Hindlimb muscle (tissue), 1 donor: ENCODE measurements at places on chromosomes 7 and 10. TPM values are rescaled to one million over a fixed set of nuclear protein-coding genes. Genes with fewer than 3 reads are reported as not detected.

DNA sequence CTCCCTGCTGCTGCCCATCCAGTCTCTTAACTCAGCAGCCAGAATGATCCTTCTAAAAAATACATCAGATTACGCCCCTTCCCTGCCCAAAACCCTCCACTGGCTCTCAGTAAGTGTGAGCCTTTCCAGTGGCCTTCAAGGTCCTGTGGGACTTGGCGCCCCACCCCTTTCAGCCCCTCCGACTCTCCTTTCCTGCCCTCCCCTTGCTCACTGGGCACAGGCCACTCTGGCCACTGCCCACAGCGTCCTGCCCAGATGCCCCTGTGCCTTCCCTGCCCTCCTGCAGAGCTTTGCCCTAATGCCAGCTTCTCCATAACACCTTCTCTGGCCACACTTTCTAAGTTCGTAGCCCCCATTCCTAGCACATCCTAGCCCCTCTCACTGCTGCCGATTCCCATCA, 13.8 kb downstream of the GSDME start:
- no peak for DNase-seq

GRCh38 chr7:115707258-115708012, 323.1 kb downstream of the TFEC start:
- no peak for DNase-seq

GRCh38 chr7:77482015-77482414, 55.1 kb upstream of the PTPN12 start:
- DNase-seq, result no peak

DNA sequence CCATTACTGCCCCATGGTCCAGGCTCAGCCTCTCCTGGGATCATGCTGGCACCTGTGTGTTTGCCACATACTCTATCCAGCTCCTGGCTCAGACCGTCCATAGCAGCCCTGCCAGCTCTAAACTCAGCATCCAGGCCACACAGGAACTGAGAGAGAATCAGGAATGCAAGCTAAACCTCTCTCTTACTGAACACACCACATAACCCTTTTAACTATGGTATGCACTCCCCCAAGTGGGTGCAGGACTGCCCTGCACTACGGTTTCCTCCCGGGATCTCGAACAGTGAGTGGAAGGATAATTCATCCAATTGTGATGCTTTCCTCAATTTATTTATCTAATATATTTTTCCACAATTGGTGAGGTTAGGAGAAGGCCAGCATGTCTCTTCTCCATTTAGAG, 17.1 kb upstream of the ZNF800 start:
- DNase-seq, result no peak

Gene TDRD1
- polyA plus RNA-seq, result 0.13 TPM
